ENCODE measurements at places on chromosomes 3 and 15. TPM values are rescaled to one million over a fixed set of nuclear protein-coding genes. Genes with fewer than 3 reads are reported as not detected.

Gene SLC12A1
- total RNA-seq: not detected

Gene COPB2
- 156 TPM for total RNA-seq

Gene VIPR1
- not detected for total RNA-seq

Gene ALDH1A3
- total RNA-seq: 12.0 TPM
